Muscle of back (tissue), 13 donors: ENCODE measurements at places on chromosomes 11 and 22. TPM values are rescaled to one million over a fixed set of nuclear protein-coding genes. Genes with fewer than 3 reads are reported as not detected.

The PPP1R14B gene
- polyA plus RNA-seq, result 130 TPM

The KMT5B gene
- 36.0 TPM for polyA plus RNA-seq

The CD3D gene
- not detected for polyA plus RNA-seq

The CABP2 gene
- polyA plus RNA-seq, result not detected

The TOP3B gene
- polyA plus RNA-seq, result 13.8 TPM

The APOA5 gene
- polyA plus RNA-seq, result not detected

DNA sequence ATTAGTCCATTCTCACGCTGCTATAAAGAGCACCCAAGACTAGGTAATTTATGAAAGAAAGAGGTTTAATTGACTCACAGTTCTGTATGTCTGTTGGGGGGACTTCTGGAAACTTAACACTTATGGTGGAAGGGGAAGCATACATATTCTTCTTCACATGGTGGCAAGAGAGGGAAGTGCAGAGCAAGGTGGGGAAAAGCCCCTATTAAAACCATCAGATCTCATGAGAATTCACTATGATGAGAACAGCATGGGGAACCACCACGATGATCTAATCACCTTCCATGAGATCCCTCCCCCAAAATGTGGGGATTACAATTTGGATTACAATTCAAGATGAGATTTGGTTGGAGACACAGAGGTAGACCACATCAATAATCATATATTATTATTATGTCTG, 25.7 kb downstream of the CEP57 start:
- no peak for DNase-seq

- no peak for DNase-seq
Observed at GRCh38 chr11:127044535-127044934, 44.0 kb upstream of the KIRREL3 start.

DNA sequence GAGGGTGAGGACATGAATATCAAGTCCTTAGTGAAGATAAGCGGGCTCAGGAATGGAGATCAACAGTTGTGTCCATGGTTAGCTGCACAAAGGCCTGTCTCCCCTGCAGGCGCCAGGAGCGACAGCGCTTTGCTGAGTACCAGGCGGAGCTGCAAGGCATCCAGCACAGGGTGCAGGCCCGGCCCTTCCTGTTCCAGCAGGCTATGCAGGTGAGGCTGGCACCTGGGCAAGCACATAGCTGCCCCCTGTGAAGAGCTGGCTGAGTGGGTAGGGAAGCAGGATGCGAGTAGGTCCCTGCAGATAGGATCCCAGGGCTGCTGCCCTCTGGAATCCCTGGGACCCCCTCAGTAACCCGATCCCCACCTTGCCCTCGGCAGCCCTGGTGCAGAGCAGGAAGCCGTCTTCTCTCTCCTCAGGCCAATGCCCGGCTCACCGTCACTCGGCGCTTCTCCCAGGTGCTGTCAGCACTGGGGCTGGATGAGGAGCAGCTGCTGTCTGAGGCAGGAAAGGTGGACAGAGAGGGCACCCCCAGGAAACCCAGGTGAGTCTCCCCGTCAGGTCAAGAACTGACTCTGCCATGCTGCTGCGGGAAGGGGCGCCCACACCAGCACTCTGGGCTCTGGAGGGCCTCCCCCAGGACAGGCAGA, 2.6 kb upstream of the SART1 start:
- DNase-seq, result no peak

DNA sequence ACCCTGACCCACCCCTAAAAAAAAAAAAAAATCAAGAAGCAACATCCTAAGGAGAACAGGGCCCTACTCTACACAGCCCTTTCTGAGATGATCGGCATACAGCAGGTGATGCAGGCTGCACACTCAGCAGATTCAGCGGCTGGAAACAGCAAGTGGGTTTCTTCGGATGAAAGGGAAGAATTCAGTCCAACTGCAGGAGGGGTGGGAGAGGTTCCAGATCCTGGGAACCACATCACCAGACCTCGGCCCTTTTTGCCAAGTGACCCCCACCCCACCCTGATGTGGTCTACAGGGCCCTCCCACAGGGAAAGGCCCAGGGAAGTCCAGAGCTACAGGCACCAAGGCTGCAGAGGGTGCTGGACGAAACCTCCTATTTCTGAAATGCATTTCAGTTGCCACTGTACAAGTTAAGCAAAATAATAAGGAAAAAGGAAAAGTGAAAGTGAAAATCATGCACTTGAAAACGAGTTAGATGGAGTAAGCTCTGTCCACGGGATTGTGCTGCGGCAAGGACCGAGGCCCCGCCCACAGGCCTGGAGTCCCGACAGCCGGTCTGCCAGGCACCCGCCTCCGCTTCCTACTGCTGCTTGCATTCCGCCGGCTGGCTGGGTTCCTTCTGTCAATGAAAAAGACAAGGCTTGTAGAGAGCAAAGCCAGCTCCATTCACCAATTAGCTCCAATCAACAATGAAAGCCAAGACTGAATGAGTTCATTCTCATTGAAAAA, 16.0 kb upstream of the PHLDA2 start:
- DNase-seq, result peak; percentile 72

GRCh38 chr11:131157678-131158077, 212.7 kb upstream of the NTM start:
- DNase-seq, result no peak

GRCh38 chr11:84419616-84420015, 1133.4 kb upstream of the CCDC90B start:
- no peak for DNase-seq

DNA sequence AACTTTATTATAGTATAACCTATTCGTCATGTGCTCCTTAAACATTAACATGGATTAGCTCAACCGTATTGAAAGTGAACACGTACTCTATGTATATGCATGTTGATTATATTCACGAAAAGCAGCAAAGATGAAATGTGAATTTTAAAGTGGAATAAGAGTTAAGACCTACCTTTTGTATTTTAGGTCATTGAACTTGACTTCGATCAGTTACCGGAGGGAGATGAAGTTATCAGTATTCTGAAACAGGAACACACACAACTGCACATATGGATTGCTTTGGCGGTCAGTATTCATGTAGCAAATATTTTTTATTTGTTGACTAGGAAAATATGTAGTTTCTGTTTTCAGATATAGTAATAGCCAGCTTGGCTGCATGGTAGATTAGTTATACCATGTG, 1.4 kb downstream of the CTR9 start:
- no peak for DNase-seq

- DNase-seq, result no peak
Observed at GRCh38 chr11:122746611-122747244, 91.2 kb downstream of the UBASH3B start.
